ENCODE measurements at places on chromosomes 12 and 14.

GRCh38 chr14:76955575-76956315 is 72.8 kb downstream of the IRF2BPL start:
- DNase-seq, result peak; percentile 85

DNA sequence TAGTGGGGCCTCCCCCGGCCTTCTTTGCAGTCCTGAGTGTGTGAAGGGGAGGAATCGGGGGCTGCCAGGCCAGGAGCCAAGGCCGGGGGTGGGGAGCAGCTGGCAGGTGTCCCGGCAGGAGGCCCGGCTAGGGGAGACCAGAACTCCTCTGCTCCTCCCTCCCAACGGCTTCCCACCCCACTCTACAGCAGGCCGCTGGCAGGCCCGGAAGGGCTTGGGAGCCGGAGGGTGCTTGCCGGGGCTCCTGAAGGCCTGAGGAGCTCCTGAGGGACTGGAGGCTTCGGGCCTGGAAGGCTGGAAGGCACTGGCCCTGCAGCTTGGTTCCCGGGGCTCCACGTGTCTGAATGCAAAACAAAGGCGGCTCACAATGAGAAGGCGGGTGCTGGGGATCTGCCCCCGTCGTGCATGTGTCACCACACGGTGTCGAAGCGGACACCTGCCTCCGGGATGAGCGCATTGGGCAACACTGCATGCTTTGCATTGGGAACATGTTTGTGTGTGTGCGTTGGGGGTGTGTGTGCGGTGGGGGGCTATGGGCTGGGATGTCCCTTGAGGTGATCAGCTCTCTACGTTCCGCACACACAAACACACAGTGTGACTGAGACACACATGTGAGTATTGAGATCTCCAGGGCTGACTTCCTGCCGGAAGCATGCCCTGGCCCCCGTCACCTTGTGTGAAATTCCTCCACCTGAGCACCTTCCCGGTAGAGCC is 30.9 kb upstream of the ANKRD9 start:
- no peak for DNase-seq

- no peak for DNase-seq
These were observed 3.1 kb downstream of the GALC start for GRCh38 chr14:87989956-87990299.

- no peak for DNase-seq
These were observed 37.6 kb downstream of the ZFYVE26 start for GRCh38 chr14:67778792-67779191.

GRCh38 chr14:103930051-103930604 is 1.9 kb downstream of the TDRD9 start:
- peak; percentile 85 for DNase-seq

- DNase-seq, result no peak
These were observed 19.3 kb upstream of the MDM2 start for GRCh38 chr12:68788554-68789143.

DNA sequence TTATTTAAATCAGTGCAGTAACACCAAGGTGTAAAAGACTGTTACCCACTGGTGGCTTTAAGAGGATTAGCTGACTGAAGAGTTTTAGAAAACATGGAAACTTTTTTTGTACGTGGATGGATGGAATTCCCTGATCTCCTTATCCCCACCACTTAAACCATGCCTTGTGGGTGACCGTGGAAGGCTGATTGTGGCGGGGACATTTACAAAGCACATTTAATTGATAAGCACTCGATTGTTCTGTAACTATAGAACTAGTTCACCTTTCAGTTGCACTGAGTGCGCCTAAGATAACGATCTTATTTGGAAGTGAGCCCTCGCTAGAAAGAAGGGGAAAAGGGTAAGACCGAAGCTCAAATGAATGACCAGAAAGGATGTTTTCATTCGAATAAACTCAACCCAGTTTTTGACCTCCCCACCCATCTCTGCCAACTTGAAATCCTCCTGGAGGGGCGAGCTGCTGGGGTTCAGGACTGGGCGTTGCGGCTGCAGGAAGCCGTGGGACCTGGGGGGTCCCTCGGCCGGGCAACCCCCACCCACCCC is 688 bp upstream of the RASSF3 start:
- no peak for DNase-seq

- no peak for DNase-seq
These were observed 30.3 kb upstream of the PMCH start for GRCh38 chr12:102227954-102228353.

GRCh38 chr14:39851202-39851601 is 419.0 kb upstream of the FBXO33 start:
- no peak for DNase-seq
